ENCODE measurements at places on chromosomes 1 and 21.

DNA sequence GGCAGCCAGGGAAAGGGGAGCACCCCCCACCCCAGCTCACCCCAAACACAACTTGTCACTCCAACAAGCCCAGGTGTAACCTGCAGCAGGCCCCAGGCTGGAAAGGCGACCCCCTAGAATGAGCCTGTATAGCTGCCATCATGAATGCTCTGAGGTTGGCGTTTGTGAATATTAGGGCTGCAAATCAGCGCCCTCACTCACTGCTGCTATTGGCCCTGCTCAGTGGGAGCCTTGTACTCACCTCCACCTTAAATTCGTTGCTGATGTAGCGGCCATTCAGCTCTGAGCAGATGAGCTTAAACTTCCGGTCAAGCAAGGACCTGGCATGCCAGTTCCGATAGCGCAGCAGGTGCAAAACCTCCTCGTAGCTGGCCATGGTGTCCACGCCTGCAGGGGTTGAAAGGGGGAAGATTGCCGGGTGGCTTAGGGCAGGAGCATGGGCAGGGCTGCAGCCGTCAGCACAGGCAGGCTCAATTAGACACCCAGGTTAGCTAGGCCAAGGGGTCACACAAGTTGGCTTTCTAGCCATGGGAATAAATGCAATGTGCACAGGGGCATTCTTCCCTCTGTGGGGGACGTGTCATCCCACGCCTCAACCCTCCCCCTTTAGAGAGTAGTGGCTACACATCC, 81.7 kb downstream of the PIK3CD start:
- DNase-seq = no peak

DNA sequence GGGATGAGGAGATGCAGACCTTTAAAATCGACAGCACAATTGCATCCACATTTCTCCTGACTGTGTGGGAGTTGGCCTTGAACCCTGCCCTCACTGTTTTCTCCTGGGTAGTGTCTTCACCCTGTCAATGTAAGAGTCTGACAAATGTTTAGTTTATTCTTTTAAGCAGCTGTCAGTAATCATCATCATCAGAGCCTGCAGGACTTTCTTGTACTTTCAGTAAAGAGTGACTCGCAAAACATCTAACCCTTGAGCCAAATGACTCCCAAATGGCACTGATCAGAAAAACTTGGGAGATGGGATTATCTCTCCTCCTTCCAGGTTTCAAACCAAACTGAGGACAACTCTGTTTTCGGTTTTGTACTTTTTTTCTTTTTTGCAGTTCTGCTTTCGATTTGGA, 460.2 kb downstream of the KIF26B start:
- DNase-seq = no peak

DNA sequence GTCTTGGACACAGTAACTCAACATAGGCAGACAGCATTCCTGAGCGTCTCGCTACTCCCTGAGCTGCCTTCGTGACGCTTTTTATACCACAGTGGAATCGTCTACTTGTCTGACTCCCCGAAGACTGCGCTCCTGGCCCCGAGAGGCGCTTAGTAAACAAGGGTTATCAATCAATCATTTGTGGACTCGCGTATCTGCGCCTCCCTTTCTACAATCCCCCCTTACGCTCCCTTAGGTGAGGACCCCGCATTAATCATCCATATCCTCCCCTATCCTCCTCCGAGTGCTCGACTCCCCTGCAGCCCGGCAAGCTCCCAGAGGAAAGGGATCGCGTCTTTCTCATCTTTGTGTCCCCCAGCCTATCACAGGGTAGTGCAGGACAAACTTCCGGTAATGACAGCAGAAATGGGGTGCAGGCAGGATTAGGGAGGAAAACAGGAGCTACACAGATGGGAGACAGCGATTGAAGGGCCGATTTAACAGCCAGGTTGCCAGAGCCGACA, 522 bp downstream of the TMEM59 start:
- DNase-seq = peak; percentile 18

DNA sequence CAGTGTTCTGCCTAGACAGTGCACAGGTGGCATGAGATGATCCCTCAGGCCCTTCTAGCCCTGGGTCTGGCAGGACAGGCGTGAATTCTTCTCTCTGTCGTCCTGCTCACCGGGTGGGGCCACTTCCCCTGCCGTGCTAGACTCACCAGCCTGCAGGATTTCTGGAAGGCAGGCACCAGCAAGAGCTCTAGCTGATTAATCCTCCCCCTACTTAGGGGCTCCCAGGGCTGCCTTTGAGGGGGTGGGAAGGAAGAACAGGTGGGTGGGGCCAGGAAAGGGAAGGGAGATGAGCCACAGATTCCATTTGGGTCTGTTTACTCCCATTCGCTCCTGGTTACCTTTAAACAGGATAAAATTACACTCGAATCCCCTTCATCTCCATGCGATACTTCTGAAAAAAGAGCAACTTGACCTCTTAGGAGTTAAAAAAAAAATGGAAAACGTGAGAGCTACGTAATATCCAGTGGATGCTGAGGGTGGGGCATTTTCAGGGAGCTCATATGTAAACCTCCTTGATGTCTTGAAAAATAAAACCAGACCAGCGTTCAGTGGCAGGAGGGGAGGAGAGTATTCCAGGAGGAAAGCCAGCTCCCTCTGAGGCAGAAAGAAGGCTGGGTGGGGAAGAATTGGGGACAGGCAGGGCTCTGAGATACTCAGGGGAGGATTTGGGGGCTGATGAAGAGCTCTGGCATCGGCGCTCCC, 665.5 kb downstream of the PTPRU start:
- no peak for DNase-seq

GRCh38 chr1:184757406-184757805, 2.7 kb upstream of the EDEM3 start:
- no peak for DNase-seq

DNA sequence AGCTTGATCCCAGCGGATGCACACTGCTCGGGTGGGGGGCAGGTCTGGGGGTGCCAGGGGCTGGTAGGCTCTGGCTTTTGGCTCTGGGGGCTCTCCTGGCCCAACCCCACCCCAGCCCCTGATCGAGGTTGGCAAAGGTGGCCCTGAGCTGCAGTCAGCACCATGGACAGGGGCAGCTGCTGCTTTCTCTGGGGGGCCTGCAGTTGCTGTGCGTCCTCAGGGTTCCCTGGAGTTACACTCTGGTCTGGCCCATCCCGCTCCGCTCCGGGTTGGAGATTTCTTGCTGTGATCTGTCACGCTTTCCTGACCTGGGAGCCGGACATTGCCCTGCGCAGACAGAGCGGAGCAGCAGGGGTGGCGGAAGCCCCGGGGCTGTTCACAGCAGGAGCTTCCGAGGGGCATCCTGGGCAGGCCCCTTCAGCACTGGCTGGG, 8.0 kb upstream of the PLCH2 start:
- DNase-seq = no peak

Measured in kidney epithelial cell (primary cell).